ENCODE measurements at places on chromosomes 3 and 15. TPM values are rescaled to one million over a fixed set of nuclear protein-coding genes. Genes with fewer than 3 reads are reported as not detected.

DNA sequence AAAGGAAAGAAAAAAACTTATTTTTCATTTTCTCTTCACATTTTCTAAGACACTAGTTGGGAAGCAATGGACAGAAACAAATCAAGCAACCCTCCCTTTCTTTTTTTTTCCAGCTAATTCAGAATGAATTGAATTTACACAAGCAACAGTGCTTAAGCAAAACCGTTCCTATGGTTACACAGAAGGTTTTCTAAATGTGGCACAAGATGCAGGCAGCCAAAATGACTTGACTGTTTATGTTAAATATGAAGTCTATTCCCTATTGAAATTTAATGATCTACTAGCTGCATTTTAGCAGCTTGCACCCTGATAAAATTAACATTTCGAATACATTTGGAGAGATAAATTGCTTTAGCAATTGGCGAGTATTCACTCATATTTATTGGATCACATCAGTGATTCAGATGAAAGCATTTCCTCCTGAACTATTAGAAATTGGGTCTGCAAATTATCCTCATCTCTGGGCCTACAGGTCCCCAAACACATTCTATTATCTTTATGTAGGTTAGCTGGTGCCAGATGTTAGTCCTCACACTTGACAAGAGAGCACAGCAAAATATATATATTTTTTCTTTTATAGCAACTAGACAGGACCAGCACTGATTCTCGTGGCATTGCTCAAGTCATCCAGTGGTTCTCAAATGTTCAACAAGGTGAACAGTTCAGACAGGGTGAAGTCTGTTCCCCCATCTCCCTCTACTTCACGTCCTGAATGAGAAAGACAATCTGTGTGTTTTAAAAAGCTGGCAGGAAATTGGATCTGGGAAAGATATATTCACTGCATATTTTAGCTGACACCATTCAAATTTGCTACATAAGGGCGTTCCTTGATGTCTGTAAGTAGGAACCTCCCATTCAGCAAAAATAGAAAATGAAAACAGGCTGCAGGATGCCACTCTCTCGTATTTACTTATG, 463.6 kb upstream of the KCNMB2 start:
- H3K27me3 ChIP-seq: no peaks in the 10 kb centered on the region
- no peak overlapping the region for H3K4me3 ChIP-seq
- no peaks in the 10 kb centered on the region for H3K36me3 ChIP-seq
- H3K4me1 ChIP-seq: no peaks in the 10 kb centered on the region
- H3K27ac ChIP-seq: no peak overlapping the region
- DNase-seq: no peak

DNA sequence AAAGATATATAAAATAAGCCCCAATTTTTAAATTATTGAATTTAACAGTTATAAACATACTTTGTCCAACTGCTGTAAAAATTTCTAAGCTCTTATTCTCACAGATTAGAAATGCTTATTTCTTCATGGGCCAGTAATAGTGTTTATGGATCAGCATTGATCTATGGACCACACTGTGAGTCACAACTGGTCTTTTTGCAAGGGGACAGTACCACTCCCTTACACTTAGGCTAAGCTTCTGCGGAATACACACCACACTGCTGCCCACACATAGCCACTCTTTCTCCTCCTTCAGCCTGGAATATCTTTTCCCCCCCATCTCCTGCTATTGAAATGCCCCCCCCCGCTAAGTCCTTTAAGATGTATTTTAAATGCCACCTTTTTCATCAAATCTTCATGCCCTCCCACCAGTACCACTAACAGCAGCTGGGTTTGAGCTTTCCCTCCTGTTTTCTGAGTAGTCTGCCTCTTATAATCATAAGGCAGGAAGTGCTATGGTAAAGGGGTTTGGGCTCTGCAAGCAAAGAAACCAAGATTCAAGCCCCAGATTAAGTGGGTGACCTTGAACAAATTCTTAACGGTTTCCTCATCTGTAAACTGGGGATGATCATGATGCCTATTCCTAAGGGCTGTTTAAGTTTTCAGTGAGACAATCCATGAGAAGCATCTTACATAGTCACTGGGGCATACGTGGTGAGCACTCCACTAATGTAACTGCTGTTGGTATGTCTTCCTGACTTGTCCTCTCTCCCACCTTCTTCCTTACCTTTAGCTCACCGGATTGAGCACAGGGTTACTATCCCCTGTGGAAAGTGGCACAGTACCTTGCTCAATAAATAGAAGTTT, 69.2 kb downstream of the DCUN1D1 start:
- H3K36me3 ChIP-seq: peaks cover 8% of the 10 kb centered on the region
- no peaks in the 10 kb centered on the region for H3K27me3 ChIP-seq
- no peak overlapping the region for H3K27ac ChIP-seq
- H3K4me1 ChIP-seq: no peaks in the 10 kb centered on the region
- no peak overlapping the region for H3K4me3 ChIP-seq
- no peak for DNase-seq

- no peaks in the 10 kb centered on the region for H3K36me3 ChIP-seq
- DNase-seq: no peak
- no peak overlapping the region for H3K27ac ChIP-seq
- no peaks in the 10 kb centered on the region for H3K4me1 ChIP-seq
- H3K27me3 ChIP-seq: no peaks in the 10 kb centered on the region
These were observed 37.0 kb upstream of the PIK3R4 start for GRCh38 chr3:130783629-130784028.

- peaks cover 53% of the 10 kb centered on the region for H3K4me1 ChIP-seq
- H3K4me3 ChIP-seq: peak overlapping the region; percentile 90
- no peaks in the 10 kb centered on the region for H3K27me3 ChIP-seq
- peak overlapping the region; percentile 100 for H3K27ac ChIP-seq
These were observed 400 bp downstream of the RAB43 start for GRCh38 chr3:129121016-129121791.

GRCh38 chr3:29527246-29527645, 246.4 kb downstream of the RBMS3 start:
- H3K4me1 ChIP-seq: peaks cover 9% of the 10 kb centered on the region
- DNase-seq: no peak
- H3K27ac ChIP-seq: no peak overlapping the region
- H3K36me3 ChIP-seq: no peaks in the 10 kb centered on the region
- no peaks in the 10 kb centered on the region for H3K27me3 ChIP-seq

- H3K4me3 ChIP-seq: no peak overlapping the region
- no peaks in the 10 kb centered on the region for H3K36me3 ChIP-seq
- no peaks in the 10 kb centered on the region for H3K27me3 ChIP-seq
- no peak overlapping the region for H3K27ac ChIP-seq
- no peak for DNase-seq
- no peaks in the 10 kb centered on the region for H3K4me1 ChIP-seq
These were observed 575.8 kb downstream of the FHIT start for GRCh38 chr3:60675424-60675823.

DNA sequence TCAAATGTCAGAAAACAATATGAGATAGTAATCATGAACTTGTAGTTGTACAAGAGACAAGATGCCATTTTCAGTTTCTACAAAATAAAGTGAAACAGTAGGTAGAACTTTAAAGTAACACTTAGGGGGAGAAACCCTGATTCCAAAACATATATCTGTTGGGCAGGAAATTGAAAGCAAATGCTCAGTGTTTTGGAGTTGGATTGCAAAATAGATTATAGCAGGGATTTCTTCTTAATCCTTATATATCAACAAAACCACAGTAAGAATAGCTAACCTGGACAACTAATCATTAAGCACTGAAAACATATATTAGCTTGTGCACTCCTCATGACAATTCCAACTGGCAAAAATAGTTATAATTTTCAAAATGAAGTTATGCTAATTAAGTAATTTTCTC, 46.9 kb downstream of the COMMD2 start:
- H3K27ac ChIP-seq: no peak overlapping the region
- no peaks in the 10 kb centered on the region for H3K27me3 ChIP-seq
- H3K4me1 ChIP-seq: no peaks in the 10 kb centered on the region

- peaks cover 29% of the 10 kb centered on the region for H3K36me3 ChIP-seq
- H3K4me1 ChIP-seq: no peaks in the 10 kb centered on the region
- no peak for DNase-seq
- H3K4me3 ChIP-seq: no peak overlapping the region
- no peaks in the 10 kb centered on the region for H3K27me3 ChIP-seq
These were observed 36.6 kb downstream of the RUBCN start for GRCh38 chr3:197700095-197700494.

DNA sequence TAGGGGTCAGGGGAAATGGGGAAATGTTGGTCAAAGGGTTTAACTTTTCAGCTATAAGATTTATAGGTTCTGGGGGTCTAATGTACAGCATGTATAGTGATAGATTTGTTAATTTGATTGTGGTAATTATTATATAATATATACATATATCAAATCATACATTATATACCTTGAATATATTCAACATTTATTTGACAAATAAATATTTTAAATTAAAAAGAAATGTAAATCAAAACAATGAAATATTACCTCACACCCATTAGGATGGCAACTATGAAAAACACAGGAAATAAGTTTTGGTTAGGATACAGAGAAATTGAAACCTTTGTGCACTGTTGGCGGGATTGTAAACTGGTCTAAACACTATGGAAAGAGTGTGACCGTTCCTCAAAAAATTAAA, 85.0 kb upstream of the SLCO2A1 start:
- no peak overlapping the region for H3K4me3 ChIP-seq
- H3K36me3 ChIP-seq: no peaks in the 10 kb centered on the region
- no peak overlapping the region for H3K27ac ChIP-seq
- no peaks in the 10 kb centered on the region for H3K4me1 ChIP-seq

- no peak overlapping the region for H3K4me3 ChIP-seq
- DNase-seq: no peak
- no peaks in the 10 kb centered on the region for H3K27me3 ChIP-seq
- no peak overlapping the region for H3K27ac ChIP-seq
These were observed 26.0 kb downstream of the TM4SF18 start for GRCh38 chr3:149307435-149307783.

DNA sequence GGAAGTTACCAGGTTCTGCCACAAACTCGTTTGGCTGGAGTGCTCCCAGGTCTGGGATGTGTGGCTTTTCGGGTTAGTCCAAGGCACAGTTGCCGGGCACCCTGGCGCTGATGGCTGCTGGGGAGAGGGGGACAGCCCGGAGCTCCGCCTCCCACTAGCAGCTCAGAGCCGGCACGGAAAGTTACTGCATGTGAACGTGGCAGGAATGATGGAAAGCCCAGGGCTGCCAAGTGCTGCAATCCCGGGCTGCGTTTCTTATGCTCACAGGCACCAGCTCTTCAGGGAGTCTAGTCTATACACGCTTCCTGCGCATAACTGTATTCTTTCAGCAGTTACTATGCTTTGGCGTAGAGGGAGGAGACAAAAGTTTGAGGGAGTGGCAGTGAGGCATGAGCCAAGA, 141.8 kb upstream of the ICE2 start:
- DNase-seq: no peak
- no peaks in the 10 kb centered on the region for H3K27me3 ChIP-seq
- H3K4me1 ChIP-seq: no peaks in the 10 kb centered on the region
- H3K27ac ChIP-seq: no peak overlapping the region
- H3K36me3 ChIP-seq: no peaks in the 10 kb centered on the region

GRCh38 chr15:56341201-56341600, 24.0 kb upstream of the TEX9 start:
- no peaks in the 10 kb centered on the region for H3K36me3 ChIP-seq
- no peak overlapping the region for H3K27ac ChIP-seq
- no peaks in the 10 kb centered on the region for H3K4me1 ChIP-seq
- no peak for DNase-seq
- no peaks in the 10 kb centered on the region for H3K27me3 ChIP-seq
- H3K4me3 ChIP-seq: no peak overlapping the region

GRCh38 chr3:119240101-119240590, 532 bp downstream of the B4GALT4 start:
- no peaks in the 10 kb centered on the region for H3K27me3 ChIP-seq
- peak; percentile 59 for DNase-seq
- peak overlapping the region; percentile 90 for H3K27ac ChIP-seq
- peaks cover 5% of the 10 kb centered on the region for H3K36me3 ChIP-seq
- peak overlapping the region; percentile 99 for H3K4me3 ChIP-seq

GRCh38 chr3:171755015-171755589, 55.2 kb downstream of the PLD1 start:
- no peaks in the 10 kb centered on the region for H3K36me3 ChIP-seq
- no peak overlapping the region for H3K27ac ChIP-seq
- H3K27me3 ChIP-seq: no peaks in the 10 kb centered on the region
- no peak for DNase-seq
- H3K4me1 ChIP-seq: peaks cover 22% of the 10 kb centered on the region

DNA sequence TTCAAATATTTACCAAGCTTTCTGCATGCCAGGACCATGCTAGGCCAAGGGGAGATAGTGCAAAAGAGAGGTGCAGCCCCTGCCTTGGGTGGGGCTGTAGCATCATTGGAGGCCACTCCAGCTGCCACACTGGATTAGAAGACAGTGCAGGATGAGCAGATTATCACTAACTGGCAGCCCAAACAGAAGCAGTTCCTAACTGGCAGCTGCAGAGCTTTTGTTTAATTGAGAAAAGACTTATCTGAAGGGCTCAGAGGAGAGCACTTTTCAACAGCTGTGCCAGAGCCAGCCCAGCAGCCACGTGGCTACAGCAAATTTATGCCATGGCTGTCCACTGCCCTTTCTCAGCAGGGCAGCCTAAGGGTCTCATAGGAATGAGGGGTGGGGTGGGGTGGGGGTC, 13.5 kb upstream of the ACSBG1 start:
- H3K4me1 ChIP-seq: no peaks in the 10 kb centered on the region
- H3K27ac ChIP-seq: no peak overlapping the region
- peak; percentile 44 for DNase-seq
- H3K4me3 ChIP-seq: no peak overlapping the region
- H3K27me3 ChIP-seq: no peaks in the 10 kb centered on the region
- H3K36me3 ChIP-seq: no peaks in the 10 kb centered on the region

DNA sequence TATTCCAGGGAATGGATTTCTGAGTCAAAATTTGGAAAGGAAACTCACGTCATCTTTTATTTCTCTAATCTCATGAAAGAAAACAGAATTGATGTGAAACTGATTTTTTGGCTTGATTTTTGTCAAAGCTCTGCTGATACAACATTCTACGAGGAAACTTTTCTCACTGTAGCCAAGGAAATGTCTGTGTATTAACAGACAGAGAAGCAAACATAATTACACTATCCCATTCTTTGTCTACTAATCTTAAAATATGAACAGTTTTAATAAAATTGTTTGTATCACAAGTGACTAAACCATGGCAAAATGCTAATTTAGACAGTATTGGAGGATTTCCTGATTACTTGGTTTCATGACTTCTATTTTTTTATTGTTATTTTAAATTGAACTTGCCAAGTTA, 1437.0 kb downstream of the OTOL1 start:
- no peak overlapping the region for H3K27ac ChIP-seq
- H3K36me3 ChIP-seq: no peaks in the 10 kb centered on the region
- no peak for DNase-seq
- H3K27me3 ChIP-seq: no peaks in the 10 kb centered on the region
- no peaks in the 10 kb centered on the region for H3K4me1 ChIP-seq

GRCh38 chr3:94423578-94423977, 360.7 kb downstream of the NSUN3 start:
- H3K27me3 ChIP-seq: no peaks in the 10 kb centered on the region
- H3K4me3 ChIP-seq: no peak overlapping the region
- no peak overlapping the region for H3K27ac ChIP-seq
- H3K4me1 ChIP-seq: no peaks in the 10 kb centered on the region
- no peaks in the 10 kb centered on the region for H3K36me3 ChIP-seq
- no peak for DNase-seq

Gene SPINK8
- not detected for total RNA-seq

Gene TMEM207
- not detected for total RNA-seq

Gene ACKR2
- 12.5 TPM for total RNA-seq

Gene MDFIC2
- total RNA-seq: not detected

Gene SCN5A
- total RNA-seq: 0.14 TPM
